HL-60 (cell line): ENCODE measurements at places on chromosomes 12 and 14.

- no peak for DNase-seq
These were observed 23.1 kb upstream of the HELB start for GRCh38 chr12:66279123-66279712.

GRCh38 chr12:75944097-75944904, 87.3 kb downstream of the PHLDA1 start:
- peak; percentile 29 for DNase-seq

DNA sequence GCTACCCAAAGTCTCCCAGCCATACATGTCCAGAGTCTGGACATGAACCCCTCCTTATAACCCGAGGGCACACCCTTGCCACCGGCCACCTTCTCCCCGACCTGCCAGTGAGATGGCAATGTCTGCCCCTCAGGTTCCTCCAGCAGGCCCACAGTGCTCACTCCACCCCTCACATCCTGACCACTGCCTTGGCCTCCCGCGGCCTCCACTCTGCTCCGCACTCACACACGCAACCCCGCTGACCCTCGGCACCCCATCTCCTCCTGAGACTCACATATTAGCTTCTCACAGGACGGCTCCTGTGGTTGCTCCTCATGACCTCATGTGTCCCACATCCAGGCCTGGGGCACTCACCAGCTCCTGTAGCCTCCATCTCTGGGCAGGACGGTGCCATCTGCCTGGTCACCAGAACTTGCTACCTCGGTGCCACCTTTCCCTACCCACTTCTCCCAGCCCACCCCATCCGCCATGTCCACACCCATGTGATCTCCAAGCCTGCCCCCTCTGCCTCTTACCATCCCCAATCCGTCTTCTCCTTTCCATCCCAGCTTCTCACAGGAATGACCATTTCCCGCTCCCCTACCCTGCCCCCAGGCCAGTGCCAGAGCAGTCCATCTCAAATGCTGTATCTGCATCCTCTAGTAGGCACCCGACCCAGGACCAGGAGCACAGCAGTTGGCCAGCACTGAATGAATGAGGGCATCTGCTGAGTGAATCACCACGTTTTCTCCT, 198.6 kb upstream of the DIO3 start:
- DNase-seq = no peak

- no peak for DNase-seq
These were observed 10.4 kb upstream of the PLEKHG3 start for GRCh38 chr14:64693810-64694165.

DNA sequence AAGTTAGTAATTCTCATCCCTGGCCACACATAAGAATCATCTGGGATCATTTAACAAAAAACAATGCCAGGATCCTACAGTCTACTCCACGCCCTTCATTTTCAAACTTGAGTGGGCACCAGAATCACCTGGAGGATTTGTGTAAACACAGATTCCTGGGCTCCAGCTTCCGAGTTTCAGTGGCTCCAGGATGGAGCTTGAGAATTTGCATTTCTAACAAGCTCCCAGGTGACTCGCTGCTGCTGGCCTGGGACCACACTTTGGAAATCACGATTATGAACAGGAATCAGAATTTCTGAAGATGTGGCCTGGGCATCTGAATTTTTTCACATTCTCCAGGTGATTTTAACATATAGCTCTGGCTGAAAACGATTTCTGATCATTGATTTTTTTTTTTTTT, 234.8 kb downstream of the CACNA1C start:
- DNase-seq = no peak

- DNase-seq = no peak
These were observed 47.5 kb downstream of the ZNF664 start for GRCh38 chr12:124020514-124020949.

GRCh38 chr12:49871263-49871561, 28.3 kb upstream of the BCDIN3D start:
- DNase-seq = no peak

DNA sequence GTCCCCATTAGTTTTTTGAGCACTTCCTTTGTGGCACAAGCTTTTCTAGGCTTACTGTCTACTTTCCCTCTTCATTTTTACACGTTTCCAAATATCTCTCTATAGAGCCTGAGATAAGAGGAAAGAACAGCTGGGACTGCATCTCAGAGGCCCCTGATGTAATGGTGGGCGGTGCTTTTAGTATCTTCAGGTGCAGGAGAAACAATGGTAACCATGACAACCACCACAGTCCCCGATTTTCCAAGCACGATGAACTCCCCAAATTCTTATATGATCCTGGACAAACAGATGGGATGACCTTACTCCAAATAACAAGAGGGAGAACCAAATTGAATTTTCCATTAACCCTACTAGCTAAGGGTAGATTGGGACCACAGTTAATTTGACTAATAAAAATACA, 103.3 kb downstream of the AEBP2 start:
- DNase-seq = no peak

GRCh38 chr12:85617307-85618091, 218.7 kb downstream of the RASSF9 start:
- DNase-seq = no peak

- DNase-seq = no peak
These were observed 324.4 kb downstream of the PDZRN4 start for GRCh38 chr12:41512497-41512896.

DNA sequence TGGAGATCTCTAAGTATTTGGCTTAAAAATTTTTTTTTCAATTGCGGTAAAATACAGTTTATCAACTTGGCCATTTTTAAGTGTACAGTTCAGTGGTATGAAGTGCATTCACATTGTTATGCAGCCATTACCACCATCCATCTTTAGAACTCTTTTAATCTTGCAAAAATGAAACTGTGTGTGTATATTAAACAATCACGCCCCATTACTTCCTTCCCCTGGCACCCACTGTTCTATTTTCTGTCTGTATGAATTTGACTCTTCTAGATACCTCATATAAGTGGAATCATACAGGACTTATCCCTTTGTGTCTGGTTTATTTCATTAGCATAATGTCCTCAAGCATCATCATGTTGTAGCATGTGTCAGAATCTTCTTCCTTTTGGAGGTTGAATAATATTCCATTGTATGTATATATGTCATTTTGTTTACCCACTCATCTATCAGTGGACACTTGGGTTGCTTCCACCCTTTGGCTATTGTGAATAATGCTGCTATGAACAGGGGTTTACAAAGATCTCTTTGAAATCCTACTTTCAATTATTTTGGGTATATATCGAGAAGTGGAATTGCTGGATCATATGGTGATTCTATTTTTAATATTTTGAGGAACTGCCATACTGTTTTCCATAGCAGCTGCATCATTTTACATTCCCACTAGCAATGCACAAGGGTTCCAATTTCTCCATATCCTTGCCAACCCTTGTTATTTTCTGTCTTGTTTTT, 62.9 kb downstream of the SAMD4A start:
- DNase-seq = no peak
